ENCODE measurements at places on chromosomes 16 and 17.
A peak's percentile ranks its signal among the peaks of the same experiment; 100 is the strongest.

- peak; percentile 92 for DNase-seq
Measured at GRCh38 chr16:14285513-14286367, 214.6 kb downstream of the MRTFB start.

- no peak for DNase-seq
Measured at GRCh38 chr16:63787014-63787413, 1334.8 kb downstream of the CDH11 start.

GRCh38 chr17:80222376-80223141 is 2.3 kb downstream of the SLC26A11 start:
- no peak for DNase-seq

DNA sequence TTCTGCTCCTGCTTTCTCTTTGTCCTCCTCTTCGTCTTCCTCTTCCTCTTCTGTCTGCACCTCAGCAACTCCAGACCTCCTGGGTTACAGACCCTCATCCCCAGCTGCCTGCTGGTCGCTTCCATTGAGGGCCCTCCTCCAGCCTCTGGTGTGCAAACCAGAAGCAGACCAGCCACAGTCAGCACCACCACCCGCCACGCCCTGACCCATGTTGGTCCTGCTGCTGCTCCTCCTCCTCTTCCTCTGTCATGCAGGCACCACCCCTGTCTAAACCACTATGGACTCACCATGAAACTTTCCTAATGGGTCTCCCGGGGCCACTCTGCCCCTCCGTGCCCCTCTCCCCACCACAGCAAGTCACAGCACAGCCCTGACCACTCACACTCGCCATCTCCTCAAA is 11.4 kb upstream of the OGFOD3 start:
- DNase-seq: no peak

DNA sequence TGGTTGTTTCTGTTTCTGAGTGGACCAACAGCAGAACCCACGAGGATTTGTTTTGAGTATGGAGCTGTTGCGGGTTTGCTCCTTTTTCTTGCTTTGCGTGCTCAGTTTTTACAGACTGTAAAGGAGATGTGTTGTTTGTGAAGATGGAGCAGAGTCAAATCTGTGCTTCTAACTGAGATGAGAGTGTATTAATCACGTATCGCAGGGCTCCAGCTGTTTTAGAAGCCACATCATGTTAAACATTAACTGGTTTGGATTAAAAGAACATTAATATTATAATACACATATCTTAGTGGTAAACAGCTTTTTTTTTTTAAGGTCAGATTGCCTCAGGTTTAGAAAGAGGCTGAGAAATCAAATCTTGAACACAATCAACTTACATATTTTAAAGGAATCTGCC is 69.4 kb downstream of the YPEL2 start:
- DNase-seq: no peak

- no peak for DNase-seq
Measured at GRCh38 chr17:30234296-30234695, 1.2 kb downstream of the SLC6A4 start.

DNA sequence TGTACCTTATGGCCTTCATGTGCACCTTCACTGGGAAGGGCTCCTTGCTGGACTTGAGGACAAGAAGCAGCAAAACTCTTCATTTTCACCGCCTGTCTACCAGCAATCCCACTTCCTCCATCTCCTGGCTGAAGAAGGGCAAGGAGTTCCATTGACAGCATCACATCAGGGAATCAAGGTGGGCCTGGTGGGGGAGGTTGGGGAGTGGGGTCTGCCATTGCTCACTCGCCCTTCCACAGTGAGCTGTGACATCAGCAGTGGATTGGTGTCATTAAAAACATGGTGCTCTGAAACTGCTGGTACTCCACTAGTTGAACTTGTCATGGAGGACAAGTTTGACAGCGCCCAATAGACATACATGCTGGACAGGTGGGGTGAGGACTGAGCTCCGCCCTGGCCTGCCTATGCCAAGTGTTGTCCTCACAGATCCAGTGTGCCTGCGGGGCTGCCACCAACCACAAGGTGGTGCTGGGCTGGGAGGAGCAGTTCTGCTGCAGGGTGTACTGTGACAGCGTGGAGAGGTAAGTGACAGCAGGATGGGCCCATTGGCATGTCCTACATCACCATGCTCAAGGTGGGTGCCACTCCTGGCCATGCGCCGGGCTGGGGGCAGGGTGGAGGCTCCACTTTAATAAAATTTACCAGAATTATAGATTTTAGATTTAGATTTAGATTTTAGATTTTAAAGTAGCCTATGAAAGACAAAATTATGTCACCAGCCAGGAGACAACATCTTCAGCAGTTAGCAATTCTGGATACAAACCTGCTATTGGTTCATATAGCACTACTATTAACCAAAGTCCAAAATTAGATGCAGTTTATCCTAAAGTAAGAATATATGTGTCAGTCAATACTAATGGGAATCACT is 1729.1 kb downstream of the TP53TG3F start:
- no peak for DNase-seq

Data from BE2C (cell line).